ENCODE measurements at places on chromosomes 4 and X. TPM values are rescaled to one million over a fixed set of nuclear protein-coding genes. Genes with fewer than 3 reads are reported as not detected.

DNA sequence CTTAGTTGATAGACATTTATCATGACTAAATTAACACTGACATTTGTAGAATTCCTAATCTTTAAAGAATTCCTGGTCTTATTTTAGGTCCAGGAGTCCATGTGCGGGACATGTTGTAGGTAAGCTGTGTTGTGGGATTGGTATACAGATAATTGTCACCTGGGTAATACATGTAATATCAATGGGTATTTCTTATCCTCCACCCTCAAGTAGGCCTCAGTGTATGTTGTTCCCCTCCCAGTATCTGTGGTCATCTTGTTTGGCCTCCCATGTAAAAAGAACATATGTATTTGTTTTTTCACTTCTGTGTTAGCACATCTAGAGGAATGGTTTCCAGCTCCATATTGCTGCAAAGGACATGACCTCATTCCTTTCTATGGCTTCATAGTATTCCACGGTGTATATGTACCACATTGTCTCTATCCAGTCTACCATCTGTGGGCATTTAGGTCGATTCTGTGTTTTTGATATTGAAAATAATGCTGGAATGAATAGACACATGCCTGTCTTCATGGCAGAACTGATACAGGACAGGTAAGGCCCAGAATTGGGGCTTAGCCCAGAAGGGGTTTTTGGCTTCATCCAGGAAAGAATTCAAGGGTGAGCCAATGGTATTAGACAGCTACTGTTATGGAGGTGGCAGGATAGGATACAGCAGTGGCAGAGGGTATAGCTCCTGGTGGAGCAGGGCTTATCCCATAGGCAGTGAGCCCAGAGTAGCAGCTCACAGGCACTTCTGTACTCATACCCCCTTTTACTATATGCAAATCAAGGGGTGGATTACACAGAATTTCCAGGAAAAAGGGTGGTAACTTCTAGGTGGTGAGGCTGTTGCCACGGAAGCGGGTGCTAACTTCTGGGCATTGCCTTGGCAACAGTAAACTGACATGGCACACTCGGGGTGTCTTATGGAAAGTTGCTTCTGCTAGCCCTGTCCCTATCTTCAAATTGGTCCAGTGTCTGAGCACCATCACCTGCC lies 66.1 kb upstream of the WDR1 start:
- H3K27me3 ChIP-seq, result peaks cover 11% of the 10 kb centered on the region
- H3K36me3 ChIP-seq, result no peaks in the 10 kb centered on the region
- no peaks in the 10 kb centered on the region for H3K4me1 ChIP-seq
- no peak for DNase-seq
- H3K4me3 ChIP-seq, result no peak overlapping the region
- H3K27ac ChIP-seq, result no peak overlapping the region

DNA sequence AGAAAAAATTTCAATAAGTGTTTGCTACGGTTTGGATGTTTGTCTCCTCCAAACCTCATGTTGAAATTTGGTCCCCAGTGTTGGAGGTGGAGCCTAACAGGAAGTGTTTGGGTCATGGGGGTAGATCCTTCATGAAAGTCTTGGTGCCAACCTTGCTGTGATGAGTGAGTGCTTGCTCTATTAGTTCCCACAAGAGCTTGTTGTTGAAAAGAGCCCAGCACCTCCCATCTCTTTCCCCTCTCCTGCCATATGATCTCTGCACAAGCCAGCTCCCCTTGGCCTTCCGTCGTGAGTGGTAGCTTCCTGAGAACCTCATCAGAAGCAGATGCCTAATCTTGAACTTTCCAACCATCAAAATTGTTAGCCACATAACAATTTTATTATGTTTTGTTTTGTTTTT lies 10.3 kb upstream of the RAB40A start:
- H3K4me3 ChIP-seq, result no peak overlapping the region
- H3K27ac ChIP-seq, result no peak overlapping the region
- no peak for DNase-seq
- H3K36me3 ChIP-seq, result no peaks in the 10 kb centered on the region
- H3K4me1 ChIP-seq, result peaks cover 26% of the 10 kb centered on the region

GRCh38 chrX:119130911-119131310 lies 3.3 kb upstream of the KIAA1210 start:
- no peak overlapping the region for H3K27ac ChIP-seq
- H3K27me3 ChIP-seq, result peaks cover 2% of the 10 kb centered on the region
- DNase-seq, result no peak
- H3K36me3 ChIP-seq, result no peaks in the 10 kb centered on the region

DNA sequence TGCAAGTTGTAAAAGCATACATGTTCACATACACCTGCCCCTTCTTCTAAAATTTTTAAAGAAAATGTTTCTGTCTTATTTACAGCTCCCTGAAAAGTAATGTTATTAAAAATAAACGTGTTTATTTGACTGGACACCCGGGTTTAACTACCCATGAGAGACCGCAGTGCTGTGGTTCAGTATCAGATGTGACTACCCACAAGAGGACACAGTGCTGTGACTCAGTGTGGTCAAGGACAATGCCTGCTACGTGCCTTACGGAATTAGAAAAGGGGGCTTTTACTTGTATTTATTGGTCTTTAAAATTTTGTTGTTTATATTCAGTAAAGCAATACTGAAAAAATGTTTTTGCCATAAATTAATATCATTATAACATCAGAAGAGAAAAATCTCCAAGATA lies 641.4 kb downstream of the TRIML1 start:
- no peaks in the 10 kb centered on the region for H3K27me3 ChIP-seq
- no peak overlapping the region for H3K4me3 ChIP-seq
- peaks cover 36% of the 10 kb centered on the region for H3K4me1 ChIP-seq
- H3K27ac ChIP-seq, result no peak overlapping the region
- H3K36me3 ChIP-seq, result no peaks in the 10 kb centered on the region
- no peak for DNase-seq

DNA sequence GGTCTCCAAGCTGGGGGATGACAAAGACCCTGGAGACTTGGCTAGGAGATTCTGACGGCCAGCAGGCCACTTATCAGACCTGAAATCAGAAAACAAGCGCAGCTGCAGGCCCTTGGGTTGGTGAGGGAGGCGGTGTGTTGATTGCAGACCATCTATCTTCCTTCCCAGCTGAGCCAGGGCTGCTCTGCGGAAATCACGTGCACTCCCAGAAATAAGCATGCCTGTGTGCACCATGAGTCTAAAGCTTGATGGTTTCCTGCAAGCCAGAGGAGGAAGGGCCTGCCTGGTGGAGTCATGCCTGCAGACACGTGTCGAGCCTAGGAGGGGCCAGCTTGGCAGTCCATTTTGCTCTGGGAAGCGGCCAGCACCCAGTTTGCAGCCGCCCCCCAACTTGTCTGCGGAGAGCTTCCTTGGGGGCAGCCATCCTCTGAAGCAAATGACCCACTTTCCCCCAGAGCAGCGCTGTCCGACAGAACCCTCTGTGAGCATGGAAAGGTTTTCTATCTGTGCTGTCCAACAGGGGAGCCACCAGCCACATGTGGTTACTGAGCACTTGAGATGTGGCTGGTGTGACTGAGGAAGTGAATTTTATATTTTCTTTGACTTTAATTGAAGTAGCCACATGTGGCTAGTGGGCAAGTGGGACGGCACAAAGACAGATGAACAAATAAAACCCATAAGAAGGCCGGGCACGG lies 175.7 kb upstream of the BCOR start:
- no peaks in the 10 kb centered on the region for H3K36me3 ChIP-seq
- no peak for DNase-seq

GRCh38 chr4:20248155-20248558 lies 3.5 kb upstream of the SLIT2 start:
- no peak for DNase-seq
- peaks cover 4% of the 10 kb centered on the region for H3K27me3 ChIP-seq
- H3K4me3 ChIP-seq, result no peak overlapping the region
- no peaks in the 10 kb centered on the region for H3K36me3 ChIP-seq

GRCh38 chr4:2923141-2923551 lies 40.1 kb downstream of the NOP14 start:
- H3K36me3 ChIP-seq, result peaks cover 46% of the 10 kb centered on the region
- H3K4me1 ChIP-seq, result peaks cover 33% of the 10 kb centered on the region
- H3K27ac ChIP-seq, result peak overlapping the region; percentile 93

- H3K4me3 ChIP-seq, result no peak overlapping the region
- H3K36me3 ChIP-seq, result no peaks in the 10 kb centered on the region
- no peaks in the 10 kb centered on the region for H3K27me3 ChIP-seq
- H3K4me1 ChIP-seq, result no peaks in the 10 kb centered on the region
Observed at GRCh38 chrX:22758807-22759481, 240.8 kb upstream of the DDX53 start.

- H3K4me3 ChIP-seq, result no peak overlapping the region
- peaks cover 13% of the 10 kb centered on the region for H3K4me1 ChIP-seq
- peaks cover 12% of the 10 kb centered on the region for H3K27me3 ChIP-seq
Observed at GRCh38 chr4:73347497-73347896, 56.6 kb upstream of the ALB start.

DNA sequence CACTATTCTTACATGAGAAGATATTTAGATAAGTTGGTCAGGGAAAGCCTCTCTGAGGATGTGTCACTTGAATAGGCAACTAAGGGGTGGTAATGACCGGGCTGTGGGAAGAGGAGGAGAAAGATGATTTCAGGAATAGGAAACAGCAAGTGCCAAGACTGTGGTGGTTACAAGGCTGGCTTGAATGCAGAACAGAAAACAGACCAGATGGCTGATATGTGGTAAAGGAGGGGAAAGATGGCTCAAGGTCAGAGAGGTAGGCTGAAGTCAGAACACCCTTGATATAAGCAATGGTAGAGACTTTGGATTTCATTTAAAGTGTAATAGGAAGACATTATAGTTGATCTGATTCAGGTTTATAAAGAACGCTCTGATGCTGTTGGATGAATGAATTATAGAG lies 15.0 kb downstream of the TLR7 start:
- H3K4me1 ChIP-seq, result peaks cover 12% of the 10 kb centered on the region
- DNase-seq, result no peak
- H3K27me3 ChIP-seq, result no peaks in the 10 kb centered on the region
- no peak overlapping the region for H3K27ac ChIP-seq

The GLOD5 gene
- not detected for total RNA-seq

The CT45A10 gene
- not detected for total RNA-seq

DNA sequence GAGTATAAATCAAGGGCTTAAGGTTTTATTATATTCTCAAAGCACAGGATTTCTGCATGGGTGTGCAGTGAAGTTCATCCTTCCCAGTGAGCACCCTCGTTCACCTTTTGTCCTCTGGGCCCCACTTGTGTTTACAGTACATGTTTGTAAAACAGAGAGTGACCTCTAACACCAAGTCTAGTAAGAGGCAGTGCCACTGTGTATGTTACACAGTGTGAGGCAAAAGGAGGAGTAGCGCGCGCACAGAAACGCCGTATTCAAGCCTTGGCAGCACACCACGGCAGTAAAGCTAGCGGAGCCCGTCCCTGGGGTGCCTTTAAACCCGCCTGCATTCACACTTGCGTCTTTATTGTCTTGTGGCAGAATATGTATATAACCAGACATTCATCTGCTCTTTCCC lies 51.9 kb downstream of the CCNI start:
- H3K27ac ChIP-seq, result peak overlapping the region; percentile 68
- H3K36me3 ChIP-seq, result peaks cover 78% of the 10 kb centered on the region
- H3K4me1 ChIP-seq, result peaks cover 55% of the 10 kb centered on the region
- no peak overlapping the region for H3K4me3 ChIP-seq
- DNase-seq, result no peak

- H3K4me1 ChIP-seq, result peaks cover 47% of the 10 kb centered on the region
- DNase-seq, result no peak
- no peaks in the 10 kb centered on the region for H3K27me3 ChIP-seq
- no peak overlapping the region for H3K4me3 ChIP-seq
- no peaks in the 10 kb centered on the region for H3K36me3 ChIP-seq
Observed at GRCh38 chrX:17559728-17560379, 177.4 kb upstream of the SCML1 start.

DNA sequence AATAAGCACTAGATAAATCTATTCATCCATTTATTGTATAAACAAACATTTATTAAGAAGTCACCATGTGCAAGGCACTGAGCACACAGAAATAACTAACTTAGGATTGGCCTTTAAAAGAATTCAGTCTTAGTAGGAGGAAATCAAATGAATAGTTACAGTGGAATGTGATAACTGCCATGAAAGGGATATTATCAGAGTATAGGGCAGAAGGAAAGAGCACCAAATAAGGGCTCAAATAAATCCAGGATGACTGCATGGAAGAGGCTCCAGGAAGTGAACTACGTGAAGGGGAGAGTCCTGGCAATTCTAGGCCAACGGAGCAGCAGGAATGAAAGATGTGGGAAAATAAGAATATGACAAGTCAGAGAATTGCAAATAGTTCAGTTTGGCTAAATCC lies 406.0 kb downstream of the INPP4B start:
- no peaks in the 10 kb centered on the region for H3K27me3 ChIP-seq
- no peaks in the 10 kb centered on the region for H3K4me1 ChIP-seq
- DNase-seq, result no peak
- no peak overlapping the region for H3K27ac ChIP-seq
- H3K4me3 ChIP-seq, result no peak overlapping the region

The CENPI gene
- total RNA-seq, result 5.7 TPM

The FRMPD3 gene
- not detected for total RNA-seq

- H3K4me3 ChIP-seq, result no peak overlapping the region
- H3K4me1 ChIP-seq, result no peaks in the 10 kb centered on the region
- no peak overlapping the region for H3K27ac ChIP-seq
- DNase-seq, result no peak
- no peaks in the 10 kb centered on the region for H3K27me3 ChIP-seq
Observed at GRCh38 chr4:148515248-148515647, 73.0 kb upstream of the NR3C2 start.

The PNMA6A gene
- total RNA-seq, result 0.97 TPM

The SH2D1A gene
- not detected for total RNA-seq

The GATA1 gene
- total RNA-seq, result not detected

DNA sequence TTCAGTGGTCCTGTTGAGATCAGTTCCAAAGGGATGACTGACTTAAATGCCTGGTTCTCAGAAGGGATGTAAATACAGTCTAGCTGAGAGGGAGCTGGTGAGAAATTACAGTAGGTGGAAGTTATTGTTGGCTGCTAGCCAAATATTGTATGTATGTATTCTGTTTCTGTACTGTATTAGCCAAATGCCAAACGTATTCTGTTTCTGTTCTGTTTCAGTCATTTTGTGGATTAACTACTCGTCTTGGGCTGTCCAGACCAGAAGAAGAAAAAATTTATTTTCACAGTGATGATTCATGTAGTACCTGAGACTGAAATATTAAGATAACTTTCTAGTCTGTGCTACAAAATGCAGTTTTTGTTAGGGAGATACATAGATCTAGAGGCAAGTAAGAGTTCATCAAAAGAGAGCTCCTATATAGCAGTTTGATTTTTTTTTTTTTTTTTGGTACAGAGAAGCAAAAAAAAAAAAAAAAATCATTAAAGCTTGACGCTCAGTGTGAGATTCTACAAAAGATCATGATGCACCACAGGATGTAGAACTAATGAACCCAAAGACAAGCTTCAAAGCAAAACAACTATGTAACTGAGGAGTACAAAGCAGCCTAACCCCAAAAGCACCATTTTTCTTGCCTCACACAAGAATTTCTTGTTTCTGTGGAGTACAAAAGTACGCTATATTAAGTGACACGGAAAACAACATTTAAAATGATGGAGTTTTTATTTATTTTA lies 54.8 kb downstream of the CASP6 start:
- peaks cover 6% of the 10 kb centered on the region for H3K36me3 ChIP-seq
- H3K27me3 ChIP-seq, result no peaks in the 10 kb centered on the region
- DNase-seq, result no peak
- H3K4me1 ChIP-seq, result peaks cover 7% of the 10 kb centered on the region
- no peak overlapping the region for H3K4me3 ChIP-seq
- peak overlapping the region; percentile 2 for H3K27ac ChIP-seq

The LAP3 gene
- 43.7 TPM for total RNA-seq

GRCh38 chrX:49932791-49933190 lies 10.4 kb downstream of the CLCN5 start:
- peaks cover 6% of the 10 kb centered on the region for H3K4me1 ChIP-seq
- no peak overlapping the region for H3K27ac ChIP-seq
- no peak for DNase-seq
- H3K36me3 ChIP-seq, result no peaks in the 10 kb centered on the region
- no peaks in the 10 kb centered on the region for H3K27me3 ChIP-seq

The GUCY1A1 gene
- total RNA-seq, result 29.4 TPM

All from chondrocyte (in vitro differentiated cells).